H1 (cell line): ENCODE measurements at places on chromosomes 7 and 10. TPM values are rescaled to one million over a fixed set of nuclear protein-coding genes. Genes with fewer than 3 reads are reported as not detected.

ACHE gene
- total RNA-seq, result 4.3 and 4.8 TPM in 2 replicates

KIF11 gene
- total RNA-seq, result 58.7 and 59.2 TPM in 2 replicates

PRSS37 gene
- not detected in 2 replicates for total RNA-seq

CYP3A7 gene
- not detected in 2 replicates for total RNA-seq

HOXA3 gene
- not detected in 2 replicates for total RNA-seq

STEAP1B gene
- 8.6 and 8.7 TPM in 2 replicates for total RNA-seq

GRM8 gene
- 2.8 and 3.7 TPM in 2 replicates for total RNA-seq

MSMB gene
- total RNA-seq, result not detected in 2 replicates

GDF10 gene
- total RNA-seq, result 0.19 and 0.25 TPM in 2 replicates

PYROXD2 gene
- total RNA-seq, result 3.2 and 4.2 TPM in 2 replicates

GPNMB gene
- total RNA-seq, result 0.52 and 1.1 TPM in 2 replicates

DNA sequence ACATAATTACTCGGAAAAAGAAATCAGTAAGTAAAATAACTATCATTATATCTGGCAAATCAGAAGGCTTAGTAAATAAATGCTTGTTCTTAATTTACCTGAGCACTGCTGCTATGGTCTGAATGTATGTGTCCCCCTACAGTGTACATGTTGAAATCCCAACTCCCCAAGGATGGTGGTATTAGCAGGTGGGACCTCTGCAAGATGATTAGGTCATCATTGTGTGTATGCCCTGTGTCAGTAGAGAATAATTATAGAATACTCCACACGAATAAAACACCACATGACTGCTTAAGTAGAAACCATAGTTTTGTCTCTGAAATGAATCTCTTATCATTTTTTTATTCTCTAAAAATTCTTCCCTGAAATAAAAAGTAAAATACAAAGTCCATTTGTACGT is 101.6 kb downstream of the RNF133 start:
- DNase-seq, result no peak
- no peaks in the 10 kb centered on the region for H3K4me1 ChIP-seq
- H3K36me3 ChIP-seq, result no peaks in the 10 kb centered on the region
- H3K4me3 ChIP-seq, result no peak overlapping the region
- no peaks in the 10 kb centered on the region for H3K27me3 ChIP-seq
- H3K27ac ChIP-seq, result no peak overlapping the region

- DNase-seq, result peak; percentile 86
- H3K27ac ChIP-seq, result no peak overlapping the region
- H3K4me1 ChIP-seq, result peaks cover 6% of the 10 kb centered on the region
- no peaks in the 10 kb centered on the region; the same call in 1 of the 2 replicates for H3K36me3 ChIP-seq
- H3K27me3 ChIP-seq, result no peaks in the 10 kb centered on the region
- peak overlapping the region; percentile 92 for H3K4me3 ChIP-seq
These were observed 538 bp downstream of the TRIM8 start for GRCh38 chr10:102644646-102645387.

GRCh38 chr7:140223515-140224221 is 46.9 kb upstream of the KDM7A start:
- H3K27me3 ChIP-seq, result no peaks in the 10 kb centered on the region
- H3K4me3 ChIP-seq, result no peak overlapping the region
- no peak for DNase-seq
- H3K36me3 ChIP-seq, result no peaks in the 10 kb centered on the region

DNA sequence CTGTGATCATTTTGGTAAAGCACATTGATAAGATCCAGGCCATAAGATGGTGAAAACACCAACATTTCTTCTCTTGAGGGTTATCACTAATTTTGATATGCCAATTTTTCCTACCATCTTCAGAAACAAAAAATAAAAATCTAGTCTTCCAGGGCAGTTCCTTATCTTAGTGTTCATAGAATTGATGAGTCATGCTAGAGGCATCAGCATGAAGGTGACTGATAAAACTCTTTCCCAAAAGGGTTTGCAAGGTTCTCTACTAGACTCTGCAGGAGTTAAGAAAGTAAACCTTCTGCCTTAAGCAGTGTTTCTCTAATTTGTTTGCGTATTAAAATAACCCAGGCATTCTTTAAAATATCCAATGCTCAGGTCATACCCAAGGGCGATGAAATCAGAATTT is 483.1 kb upstream of the CNTNAP2 start:
- H3K27me3 ChIP-seq, result no peaks in the 10 kb centered on the region
- H3K4me1 ChIP-seq, result no peaks in the 10 kb centered on the region
- H3K27ac ChIP-seq, result no peak overlapping the region
- no peak overlapping the region for H3K4me3 ChIP-seq
- H3K36me3 ChIP-seq, result no peaks in the 10 kb centered on the region

- DNase-seq, result no peak
- no peaks in the 10 kb centered on the region for H3K36me3 ChIP-seq
These were observed 186.5 kb upstream of the ADO start for GRCh38 chr10:62618054-62618453.

- H3K4me3 ChIP-seq, result no peak overlapping the region
- no peak for DNase-seq
- peaks cover 18% of the 10 kb centered on the region for H3K4me1 ChIP-seq
- no peaks in the 10 kb centered on the region for H3K36me3 ChIP-seq
- H3K27me3 ChIP-seq, result no peaks in the 10 kb centered on the region; the same call in 1 of the 2 replicates
These were observed 91.7 kb downstream of the COL13A1 start for GRCh38 chr10:69893271-69893900.

GRCh38 chr10:122139627-122140170 is 131.4 kb upstream of the BTBD16 start:
- no peak overlapping the region for H3K27ac ChIP-seq
- peaks cover 5% of the 10 kb centered on the region; the same call in 1 of the 2 replicates for H3K36me3 ChIP-seq
- H3K4me3 ChIP-seq, result no peak overlapping the region
- H3K27me3 ChIP-seq, result no peaks in the 10 kb centered on the region
- no peak for DNase-seq

DNA sequence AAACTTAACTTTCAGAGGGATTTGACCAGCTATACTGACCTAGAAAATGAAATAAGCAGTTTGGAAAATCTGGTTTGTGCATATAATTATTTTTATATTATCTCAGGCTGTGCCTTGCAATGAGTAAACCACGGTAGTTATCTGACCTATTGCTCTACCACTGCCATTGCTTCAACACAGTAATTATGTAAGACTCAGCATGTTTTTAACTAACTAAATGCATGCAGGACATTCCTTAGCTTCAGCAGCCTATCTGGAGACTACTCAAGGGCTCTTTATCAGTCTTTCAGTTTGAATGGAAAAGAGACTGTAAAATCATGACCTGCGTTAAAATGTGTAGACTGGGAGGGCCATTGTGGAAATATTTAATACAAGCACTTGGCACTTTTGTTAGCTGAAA is 22.5 kb downstream of the CHN2 start:
- H3K4me3 ChIP-seq, result no peak overlapping the region
- no peaks in the 10 kb centered on the region for H3K27me3 ChIP-seq
- no peaks in the 10 kb centered on the region for H3K4me1 ChIP-seq
- no peak for DNase-seq
- no peak overlapping the region for H3K27ac ChIP-seq

- DNase-seq, result no peak
- no peak overlapping the region for H3K27ac ChIP-seq
- no peak overlapping the region for H3K4me3 ChIP-seq
- no peaks in the 10 kb centered on the region; the same call in 1 of the 2 replicates for H3K4me1 ChIP-seq
- no peaks in the 10 kb centered on the region for H3K36me3 ChIP-seq
- no peaks in the 10 kb centered on the region for H3K27me3 ChIP-seq
These were observed 101.4 kb upstream of the FAM133B start for GRCh38 chr7:92691578-92691977.

DNA sequence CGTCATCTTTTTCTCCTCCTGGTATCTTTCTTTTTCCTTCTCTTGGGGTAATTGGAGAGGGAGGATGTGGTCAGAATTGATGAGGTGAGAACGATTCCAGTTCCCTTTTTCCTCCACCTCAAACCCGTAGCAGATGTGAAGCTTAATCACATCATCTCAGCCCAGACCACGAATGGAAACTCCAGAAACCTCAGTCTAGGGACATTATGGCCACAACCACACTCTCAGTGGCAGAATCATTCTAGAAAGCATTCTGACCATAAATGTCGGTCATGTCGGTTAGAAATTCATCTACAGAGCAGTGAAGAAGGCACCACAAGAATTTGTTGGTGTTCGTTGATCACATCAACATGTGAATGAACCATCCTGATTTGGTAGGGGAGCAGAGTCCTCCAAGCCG is 78.7 kb downstream of the GATA3 start:
- H3K27ac ChIP-seq, result no peak overlapping the region
- no peaks in the 10 kb centered on the region for H3K4me1 ChIP-seq
- no peaks in the 10 kb centered on the region for H3K27me3 ChIP-seq
- H3K4me3 ChIP-seq, result no peak overlapping the region

DNA sequence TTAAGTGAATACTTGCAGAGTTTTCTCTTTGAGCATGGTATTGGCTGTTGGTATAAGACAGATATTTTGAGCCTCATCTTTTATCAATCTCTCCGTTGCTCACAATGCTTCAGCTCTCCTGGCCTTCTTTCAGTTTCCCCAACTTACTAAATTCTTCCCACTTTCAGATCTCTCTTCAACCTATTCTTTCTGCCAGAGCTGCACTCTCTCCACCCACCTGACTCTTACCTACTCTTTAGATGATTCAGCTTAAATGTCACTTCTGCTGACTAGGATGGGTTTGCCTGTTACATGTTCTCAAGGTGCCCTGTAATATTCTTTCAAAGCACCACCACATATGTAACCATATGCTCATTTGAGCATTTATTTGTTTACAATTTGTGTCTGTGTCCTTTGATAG is 1.6 kb downstream of the EXOSC1 start:
- H3K27me3 ChIP-seq, result no peaks in the 10 kb centered on the region
- H3K4me3 ChIP-seq, result no peak overlapping the region
- peaks cover 2% of the 10 kb centered on the region for H3K4me1 ChIP-seq
- DNase-seq, result no peak
- no peak overlapping the region for H3K27ac ChIP-seq

GRCh38 chr10:122490268-122490667 is 28.9 kb downstream of the HTRA1 start:
- no peak overlapping the region for H3K27ac ChIP-seq
- 0 out of 2 replicates have a peak, but pooled peaks cover 4% of the 10 kb centered on the region for H3K4me1 ChIP-seq
- no peak for DNase-seq
- no peaks in the 10 kb centered on the region for H3K27me3 ChIP-seq
- no peaks in the 10 kb centered on the region for H3K36me3 ChIP-seq
- H3K4me3 ChIP-seq, result no peak overlapping the region

DNA sequence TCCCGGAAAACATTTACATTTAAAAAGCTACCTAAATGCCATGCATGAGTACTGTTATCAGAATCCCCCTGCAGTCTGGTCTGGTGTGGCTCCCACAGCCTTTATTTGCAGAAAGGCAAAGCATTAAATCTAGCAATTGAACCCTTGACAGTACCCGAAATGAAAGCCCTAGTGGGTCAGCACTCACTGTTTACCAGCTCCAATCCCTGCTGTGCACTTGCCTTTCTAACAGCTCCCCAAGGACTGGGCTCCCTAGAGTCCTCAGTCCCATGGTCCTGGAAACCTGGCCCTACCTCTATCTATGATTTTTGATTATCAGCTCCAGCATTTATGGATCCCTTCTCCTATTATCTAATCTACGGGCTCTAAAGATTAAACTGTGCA is 1.9 kb upstream of the MACC1 start:
- no peak overlapping the region for H3K27ac ChIP-seq
- DNase-seq, result no peak
- no peaks in the 10 kb centered on the region for H3K36me3 ChIP-seq
- H3K27me3 ChIP-seq, result no peaks in the 10 kb centered on the region
- H3K4me1 ChIP-seq, result 0 out of 2 replicates have a peak, but pooled peaks cover 8% of the 10 kb centered on the region

DNA sequence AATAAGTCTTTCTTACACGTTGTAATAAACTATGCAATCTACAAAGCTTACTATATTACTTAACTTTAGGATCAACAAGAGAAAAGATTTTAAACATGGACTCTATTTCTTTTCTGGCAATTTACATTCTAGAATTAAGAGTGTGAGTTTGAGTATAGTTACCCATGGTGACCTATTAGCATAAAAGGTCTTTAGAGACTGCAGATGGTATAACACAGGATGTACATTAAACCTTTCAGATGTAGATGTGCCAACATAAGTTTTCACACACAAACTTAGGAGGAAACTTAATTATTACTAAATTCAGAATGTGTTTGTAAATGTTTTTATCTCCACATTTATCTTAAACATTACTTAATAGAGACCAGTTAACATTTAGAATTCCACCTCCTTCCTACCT is 54.1 kb downstream of the KCND2 start:
- no peaks in the 10 kb centered on the region for H3K36me3 ChIP-seq
- no peaks in the 10 kb centered on the region for H3K27me3 ChIP-seq
- no peak overlapping the region for H3K27ac ChIP-seq

- no peaks in the 10 kb centered on the region for H3K4me1 ChIP-seq
- H3K36me3 ChIP-seq, result no peaks in the 10 kb centered on the region
- H3K27me3 ChIP-seq, result no peaks in the 10 kb centered on the region
- no peak for DNase-seq
These were observed 14.7 kb downstream of the KCNMA1 start for GRCh38 chr10:77622889-77623291.

GRCh38 chr10:114713525-114714090 is 55.5 kb upstream of the ABLIM1 start:
- no peaks in the 10 kb centered on the region for H3K27me3 ChIP-seq
- H3K4me1 ChIP-seq, result peaks cover 7% of the 10 kb centered on the region
- H3K36me3 ChIP-seq, result no peaks in the 10 kb centered on the region
